Lung (tissue), 17 donors: ENCODE measurements at places on chromosomes 3 and 15.

GRCh38 chr3:108391917-108392593 is 95.7 kb downstream of the HHLA2 start:
- no peak overlapping the region for H3K27ac ChIP-seq
- no peaks in the 10 kb centered on the region for H3K36me3 ChIP-seq
- DNase-seq = peak; percentile 47
- H3K27me3 ChIP-seq = no peaks in the 10 kb centered on the region
- no peak overlapping the region for H3K4me3 ChIP-seq

- H3K36me3 ChIP-seq = no peaks in the 10 kb centered on the region
- no peaks in the 10 kb centered on the region for H3K27me3 ChIP-seq
- H3K4me3 ChIP-seq = no peak overlapping the region
- DNase-seq = peak; percentile 21
- H3K4me1 ChIP-seq = no peaks in the 10 kb centered on the region
- H3K27ac ChIP-seq = no peak overlapping the region
Observed at GRCh38 chr3:139187154-139187553, 142.5 kb upstream of the PRR23C start.

DNA sequence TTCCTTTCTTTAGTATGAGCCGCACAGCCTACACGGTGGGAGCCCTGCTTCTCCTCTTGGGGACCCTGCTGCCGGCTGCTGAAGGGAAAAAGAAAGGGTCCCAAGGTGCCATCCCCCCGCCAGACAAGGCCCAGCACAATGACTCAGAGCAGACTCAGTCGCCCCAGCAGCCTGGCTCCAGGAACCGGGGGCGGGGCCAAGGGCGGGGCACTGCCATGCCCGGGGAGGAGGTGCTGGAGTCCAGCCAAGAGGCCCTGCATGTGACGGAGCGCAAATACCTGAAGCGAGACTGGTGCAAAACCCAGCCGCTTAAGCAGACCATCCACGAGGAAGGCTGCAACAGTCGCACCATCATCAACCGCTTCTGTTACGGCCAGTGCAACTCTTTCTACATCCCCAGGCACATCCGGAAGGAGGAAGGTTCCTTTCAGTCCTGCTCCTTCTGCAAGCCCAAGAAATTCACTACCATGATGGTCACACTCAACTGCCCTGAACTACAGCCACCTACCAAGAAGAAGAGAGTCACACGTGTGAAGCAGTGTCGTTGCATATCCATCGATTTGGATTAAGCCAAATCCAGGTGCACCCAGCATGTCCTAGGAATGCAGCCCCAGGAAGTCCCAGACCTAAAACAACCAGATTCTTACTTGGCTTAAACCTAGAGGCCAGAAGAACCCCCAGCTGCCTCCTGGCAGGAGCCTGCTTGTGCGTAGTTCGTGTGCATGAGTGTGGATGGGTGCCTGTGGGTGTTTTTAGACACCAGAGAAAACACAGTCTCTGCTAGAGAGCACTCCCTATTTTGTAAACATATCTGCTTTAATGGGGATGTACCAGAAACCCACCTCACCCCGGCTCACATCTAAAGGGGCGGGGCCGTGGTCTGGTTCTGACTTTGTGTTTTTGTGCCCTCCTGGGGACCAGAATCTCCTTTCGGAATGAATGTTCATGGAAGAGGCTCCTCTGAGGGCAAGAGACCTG is 13.2 kb downstream of the GREM1 start:
- no peaks in the 10 kb centered on the region for H3K36me3 ChIP-seq
- H3K4me1 ChIP-seq = no peaks in the 10 kb centered on the region
- H3K4me3 ChIP-seq = no peak overlapping the region
- H3K27ac ChIP-seq = no peak overlapping the region

DNA sequence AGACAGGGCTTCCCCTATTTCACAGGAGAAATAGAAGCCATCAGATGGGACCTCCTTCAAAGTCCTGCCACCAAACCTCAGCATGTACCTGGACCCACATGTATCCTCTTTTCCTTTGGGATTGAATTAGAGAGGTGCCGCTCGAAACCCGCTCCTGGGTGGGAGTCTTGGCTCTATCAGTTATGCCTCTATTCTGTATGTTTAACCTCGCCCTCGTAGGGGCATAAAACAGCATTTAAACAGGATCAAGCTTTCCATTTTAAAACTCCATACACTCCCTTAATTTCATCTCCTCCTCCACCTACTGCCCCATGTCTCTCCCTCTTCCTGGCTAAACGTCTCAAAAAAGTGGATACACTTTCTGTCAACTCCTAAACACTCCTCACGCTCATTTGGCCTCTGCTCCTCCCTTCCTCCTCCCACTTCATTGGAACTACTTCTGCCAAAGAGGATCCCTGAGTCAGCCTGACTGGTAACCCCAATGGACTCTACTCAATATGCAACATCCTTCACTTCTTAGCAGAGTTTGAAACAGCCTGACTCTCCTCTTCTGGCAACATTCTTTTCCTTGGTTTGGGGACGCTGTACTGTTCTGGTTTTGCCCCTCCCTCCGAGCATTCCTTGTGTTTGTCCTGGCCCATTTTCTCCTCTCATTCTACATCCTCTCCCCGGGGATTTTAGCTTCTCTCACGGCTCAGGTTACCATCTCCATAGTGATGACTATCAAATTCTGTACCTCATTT is 23.0 kb upstream of the MUC20 start:
- H3K36me3 ChIP-seq = peaks cover 19% of the 10 kb centered on the region
- H3K4me1 ChIP-seq = no peaks in the 10 kb centered on the region
- H3K27ac ChIP-seq = no peak overlapping the region

- H3K27ac ChIP-seq = no peak overlapping the region
- no peak overlapping the region for H3K4me3 ChIP-seq
- no peaks in the 10 kb centered on the region for H3K4me1 ChIP-seq
- H3K27me3 ChIP-seq = no peaks in the 10 kb centered on the region
- DNase-seq = no peak
- no peaks in the 10 kb centered on the region for H3K36me3 ChIP-seq
Observed at GRCh38 chr3:164375538-164375937, 702.8 kb downstream of the SI start.

DNA sequence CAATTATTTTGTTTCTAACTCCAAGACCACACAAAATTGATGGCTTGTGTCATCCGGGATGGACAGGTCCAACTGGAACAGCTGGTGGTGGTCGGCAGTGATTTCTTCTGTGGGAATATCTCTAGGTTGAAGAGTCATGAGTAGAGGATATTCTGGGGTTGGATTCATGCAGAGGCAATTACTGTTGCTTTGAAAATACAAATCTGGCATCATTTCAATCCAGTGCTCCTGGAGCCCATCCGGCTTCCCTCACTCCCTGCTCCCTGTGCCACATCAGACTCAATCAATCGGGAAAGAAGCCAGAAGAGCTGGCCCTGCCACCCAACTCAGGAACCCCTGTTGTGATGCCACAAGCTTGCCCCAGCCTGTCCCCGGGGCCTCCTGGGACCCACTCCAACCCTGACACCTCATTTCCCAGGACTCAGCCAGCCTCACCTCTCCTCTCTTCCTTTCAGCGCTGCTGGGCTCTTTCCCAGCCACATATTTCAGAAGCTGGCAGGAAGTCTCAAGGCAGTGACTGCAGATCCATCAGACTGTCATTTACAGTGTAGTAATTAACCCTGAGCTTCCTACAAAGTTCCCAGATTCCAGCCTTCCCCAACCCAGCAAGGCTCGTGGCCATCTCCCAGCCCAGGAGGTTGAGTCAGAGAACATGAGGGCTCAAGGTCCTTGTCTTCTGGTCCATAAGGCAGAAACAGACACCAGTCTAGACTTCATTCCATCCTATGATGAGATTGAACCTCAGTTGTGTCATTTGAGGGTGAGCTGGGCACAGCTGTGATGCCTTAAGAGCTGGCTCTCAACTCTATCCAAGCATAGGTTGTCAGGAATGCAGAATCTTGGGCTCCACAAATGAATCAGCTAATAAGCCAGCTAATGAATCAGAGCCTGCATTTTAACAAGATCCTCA is 114.0 kb downstream of the FAM174B start:
- H3K27ac ChIP-seq = no peak overlapping the region
- H3K27me3 ChIP-seq = no peaks in the 10 kb centered on the region

GRCh38 chr15:34336991-34337556 is 507 bp downstream of the SLC12A6 start:
- no peaks in the 10 kb centered on the region for H3K27me3 ChIP-seq
- DNase-seq = no peak
- H3K27ac ChIP-seq = peak overlapping the region; percentile 94
- H3K36me3 ChIP-seq = peaks cover 6% of the 10 kb centered on the region
- peaks cover 3% of the 10 kb centered on the region for H3K4me1 ChIP-seq
- H3K4me3 ChIP-seq = peak overlapping the region; percentile 91

- no peaks in the 10 kb centered on the region for H3K27me3 ChIP-seq
- no peak overlapping the region for H3K4me3 ChIP-seq
- DNase-seq = no peak
- H3K36me3 ChIP-seq = no peaks in the 10 kb centered on the region
- H3K27ac ChIP-seq = no peak overlapping the region
Observed at GRCh38 chr3:112138219-112138969, 5.3 kb upstream of the GCSAM start.

DNA sequence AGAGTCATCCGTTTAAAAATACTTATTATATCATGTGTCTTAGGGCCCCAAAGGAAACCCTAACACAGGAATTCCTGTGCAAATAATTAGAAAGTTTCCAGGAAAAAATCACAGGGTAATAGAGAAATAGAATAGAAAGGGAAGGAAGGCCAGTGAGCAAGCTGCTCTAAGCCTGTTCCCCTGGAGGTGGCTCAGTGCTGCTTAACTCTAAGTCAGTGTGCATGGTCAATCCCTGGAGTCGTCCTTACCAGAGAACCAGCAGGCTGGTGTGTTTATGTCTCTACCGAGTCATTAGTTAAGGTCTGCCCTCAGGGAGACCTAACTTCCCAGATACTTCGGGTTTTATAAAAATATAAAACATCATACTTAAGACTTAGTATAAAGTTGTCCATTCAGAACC is 21.0 kb upstream of the MCF2L2 start:
- H3K27ac ChIP-seq = peak overlapping the region; percentile 16
- H3K27me3 ChIP-seq = no peaks in the 10 kb centered on the region
- H3K4me3 ChIP-seq = no peak overlapping the region
- peaks cover 10% of the 10 kb centered on the region for H3K36me3 ChIP-seq
- H3K4me1 ChIP-seq = peaks cover 2% of the 10 kb centered on the region

DNA sequence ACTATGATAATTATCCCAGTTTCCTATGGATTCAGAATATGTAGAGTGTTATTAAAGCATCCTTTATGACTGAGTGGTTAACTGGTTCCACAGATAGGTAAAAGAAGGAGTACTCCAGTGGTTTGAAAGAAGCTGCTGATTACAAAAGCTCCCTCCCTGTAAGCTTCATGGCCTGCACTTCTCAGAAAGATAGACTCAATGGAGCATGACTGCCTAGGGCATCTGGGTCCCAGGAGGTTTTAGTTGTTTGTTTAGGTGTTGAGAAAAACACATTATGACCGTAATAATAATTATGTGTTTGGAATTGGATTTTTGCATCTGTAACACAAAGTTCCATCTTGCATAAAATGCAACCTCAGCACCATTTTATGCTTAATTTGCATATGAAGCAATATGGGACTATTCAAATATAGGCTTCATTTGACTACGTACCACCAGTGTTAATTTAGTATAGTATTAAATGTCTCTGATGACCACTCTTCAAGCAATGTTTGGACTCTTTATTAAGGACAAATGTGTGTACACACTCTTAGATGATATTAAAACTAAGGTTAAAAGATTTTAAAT is 121.1 kb downstream of the ROBO2 start:
- H3K27ac ChIP-seq = no peak overlapping the region
- H3K27me3 ChIP-seq = no peaks in the 10 kb centered on the region
- DNase-seq = no peak
- H3K36me3 ChIP-seq = no peaks in the 10 kb centered on the region
- H3K4me1 ChIP-seq = no peaks in the 10 kb centered on the region
- H3K4me3 ChIP-seq = no peak overlapping the region

- no peak for DNase-seq
- H3K36me3 ChIP-seq = no peaks in the 10 kb centered on the region
- no peak overlapping the region for H3K27ac ChIP-seq
- H3K4me3 ChIP-seq = no peak overlapping the region
Observed at GRCh38 chr3:129358772-129359371, 69.6 kb downstream of the EFCAB12 start.

DNA sequence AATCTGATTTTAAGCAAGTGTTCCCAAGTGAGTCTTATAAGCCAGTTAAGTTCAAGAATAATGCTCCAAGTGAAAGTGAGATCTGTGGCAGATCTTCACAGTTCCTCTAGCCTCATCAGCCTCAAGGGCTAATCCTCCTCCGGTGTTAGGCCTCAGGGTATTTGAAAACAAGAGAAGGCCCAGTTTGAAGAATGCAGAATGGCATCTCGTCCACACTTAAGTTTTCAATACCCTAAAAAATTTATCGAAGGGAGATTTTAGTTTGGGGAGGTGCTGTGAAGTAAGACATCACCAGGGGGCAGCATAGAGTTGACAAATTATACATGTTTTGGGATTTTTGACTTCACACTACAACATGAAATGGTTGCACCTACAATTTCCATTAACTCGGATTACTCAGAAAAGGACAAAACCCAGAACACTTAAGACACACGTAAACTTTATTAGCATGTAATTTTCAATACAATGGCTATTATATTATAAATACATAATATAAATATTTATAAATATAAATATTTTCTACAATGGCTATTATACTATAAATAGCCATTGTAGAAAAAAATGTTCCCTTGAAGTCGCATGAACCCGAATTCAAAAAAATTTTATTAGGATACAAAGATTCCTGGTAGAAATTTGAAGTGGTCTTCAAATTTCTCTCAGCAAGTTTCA is 2.3 kb upstream of the TMEM266 start:
- peaks cover 31% of the 10 kb centered on the region for H3K27me3 ChIP-seq
- DNase-seq = peak; percentile 24
- H3K36me3 ChIP-seq = no peaks in the 10 kb centered on the region
- H3K4me3 ChIP-seq = no peak overlapping the region

GRCh38 chr3:57586778-57587177 is 10.4 kb downstream of the ARF4 start:
- H3K4me1 ChIP-seq = no peaks in the 10 kb centered on the region
- peaks cover 8% of the 10 kb centered on the region for H3K36me3 ChIP-seq
- no peak overlapping the region for H3K4me3 ChIP-seq
- no peak overlapping the region for H3K27ac ChIP-seq
- no peaks in the 10 kb centered on the region for H3K27me3 ChIP-seq
- DNase-seq = no peak

DNA sequence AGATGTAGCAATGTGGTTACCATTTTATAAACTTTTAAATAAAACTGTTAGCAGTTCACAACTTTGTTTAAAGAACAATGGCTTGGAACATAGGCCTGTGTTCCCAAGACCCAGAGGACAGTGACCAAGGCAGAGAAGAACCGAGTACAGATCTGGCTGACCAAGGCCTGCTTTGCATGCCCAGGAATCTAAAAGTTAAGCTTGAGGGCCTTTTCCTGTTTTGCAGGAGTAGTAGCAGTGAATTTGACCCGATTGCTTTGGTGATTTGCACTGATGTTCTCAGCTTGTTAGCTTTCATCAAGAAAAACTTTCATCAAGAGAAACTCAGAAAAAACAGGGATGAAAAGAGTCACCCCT is 9.9 kb downstream of the FILIP1L start:
- peaks cover 7% of the 10 kb centered on the region for H3K4me1 ChIP-seq
- no peak overlapping the region for H3K4me3 ChIP-seq
- H3K36me3 ChIP-seq = no peaks in the 10 kb centered on the region
- no peak overlapping the region for H3K27ac ChIP-seq
- no peak for DNase-seq
- no peaks in the 10 kb centered on the region for H3K27me3 ChIP-seq
